Lower lobe of right lung (tissue), 2 donors: ENCODE measurements at places on chromosomes 6 and 20. TPM values are rescaled to one million over a fixed set of nuclear protein-coding genes. Genes with fewer than 3 reads are reported as not detected.

CD109 gene
- total RNA-seq = 25.0 TPM

CALHM5 gene
- total RNA-seq = 1.9 TPM

CRYBG1 gene
- total RNA-seq = 27.9 TPM

CYP21A2 gene
- 1.1 TPM for total RNA-seq

OPN5 gene
- total RNA-seq = not detected

ALDH8A1 gene
- total RNA-seq = 0.86 TPM

MCM3 gene
- total RNA-seq = 25.6 TPM

ERVFRD-1 gene
- 0.65 TPM for total RNA-seq

- no peak for DNase-seq
These were observed 26.1 kb downstream of the TUBB2B start for GRCh38 chr6:3201388-3201787.

DNA sequence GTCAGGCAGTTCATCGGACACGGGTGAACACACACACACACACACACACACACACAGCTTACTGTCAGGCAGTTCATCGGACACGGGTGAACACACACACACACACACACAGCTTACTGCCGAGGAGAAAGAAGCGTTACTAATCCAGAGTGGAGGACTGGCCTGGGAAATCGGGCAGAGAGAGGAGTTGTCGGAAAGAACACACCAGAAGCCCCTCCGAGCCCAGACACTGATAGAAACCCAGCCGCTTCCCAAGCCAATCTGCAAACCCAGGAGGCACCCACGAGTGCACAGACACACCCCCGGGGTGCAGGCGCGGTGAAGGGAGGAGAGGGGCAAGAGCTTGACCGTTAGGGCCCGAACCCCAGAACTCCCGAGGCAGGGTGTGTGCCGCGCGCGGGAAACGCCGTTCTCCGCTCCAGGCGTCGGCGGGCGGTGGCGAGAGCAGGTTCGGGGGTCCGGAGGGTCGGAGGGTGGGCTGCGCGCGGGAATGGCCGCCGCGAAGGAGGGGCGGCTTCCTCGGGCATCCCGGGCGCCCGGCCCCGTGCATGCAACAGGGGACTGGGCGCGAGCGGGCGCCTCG lies 636 bp downstream of the ELOVL2 start:
- no peak for DNase-seq

GRCh38 chr20:41902346-41902745 lies 284.2 kb upstream of the CHD6 start:
- DNase-seq = no peak

DNA sequence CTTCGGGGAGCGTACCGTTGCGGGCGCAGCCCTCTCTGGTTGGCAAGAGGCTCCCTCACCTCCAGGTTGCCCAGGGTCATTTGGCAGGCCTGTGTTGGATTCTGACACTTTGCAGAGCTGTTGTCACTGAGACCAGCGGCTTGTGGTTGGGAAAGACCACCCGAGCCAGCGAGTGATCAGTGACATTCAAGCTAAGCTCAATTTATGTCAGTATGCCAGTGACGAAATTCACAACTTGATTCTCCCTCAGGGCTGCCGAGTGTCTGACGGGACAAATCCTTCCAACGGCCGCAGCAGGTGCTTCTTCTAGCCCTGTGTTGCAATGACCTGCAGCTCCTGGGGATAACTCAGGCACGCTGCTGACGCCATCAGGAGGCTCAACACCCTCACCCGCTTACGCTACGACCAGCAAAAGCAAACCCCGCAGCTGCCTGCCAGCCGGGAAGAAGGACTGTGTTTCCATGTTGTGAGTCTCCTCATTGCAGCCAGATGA lies 16.9 kb upstream of the SLC22A2 start:
- DNase-seq = no peak

DNA sequence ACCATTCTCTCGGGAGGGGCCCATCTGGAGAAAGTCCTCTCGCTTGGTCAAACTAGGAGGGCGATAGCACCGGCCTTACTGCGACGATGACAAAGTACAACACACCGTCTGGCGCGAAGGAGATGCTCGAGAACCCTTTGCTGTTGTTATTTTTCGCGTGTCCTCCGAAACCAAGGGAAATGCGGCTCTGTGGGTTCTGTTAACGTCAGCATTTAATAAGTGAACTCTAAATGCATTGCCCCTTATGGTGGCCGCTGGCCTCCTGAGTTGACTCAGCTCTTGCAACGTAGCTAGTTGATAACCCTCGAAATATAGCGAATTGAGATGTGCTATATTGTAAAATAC lies 577 bp upstream of the SCAND1 start:
- no peak for DNase-seq

GRCh38 chr6:53313784-53314400 lies 34.9 kb downstream of the ELOVL5 start:
- DNase-seq = no peak

DNA sequence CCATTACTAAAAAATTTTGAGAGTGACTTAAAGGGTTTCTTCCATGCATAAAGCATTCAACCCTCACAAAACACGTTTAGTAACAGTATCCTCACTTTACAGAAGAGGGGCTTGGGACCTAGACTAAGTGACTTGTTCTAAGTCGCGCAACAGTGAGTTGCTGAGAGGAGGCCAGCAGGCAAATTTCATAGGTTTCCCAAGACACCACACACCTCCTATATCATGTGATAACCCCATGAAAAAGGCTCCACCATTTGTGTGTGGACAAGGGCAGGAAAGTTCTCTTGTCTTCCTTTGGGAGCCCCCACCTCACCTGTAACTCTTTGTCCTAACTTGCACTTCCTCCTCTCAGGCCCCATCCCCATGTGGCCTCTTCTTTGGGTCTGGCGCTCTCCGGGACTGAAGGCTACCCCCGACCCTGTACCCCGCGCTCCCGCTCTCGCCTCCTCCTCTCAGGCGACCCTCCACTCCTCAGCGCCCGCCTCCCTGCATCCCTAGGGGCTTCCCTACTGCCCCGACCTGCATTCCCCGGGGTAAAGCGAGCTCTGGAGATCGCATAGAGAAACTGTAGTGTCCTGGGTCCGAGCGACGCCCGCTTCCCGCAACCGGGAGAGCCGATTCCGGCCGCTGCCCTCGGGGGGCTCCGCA lies 392 bp downstream of the PSMB8 start:
- no peak for DNase-seq

DNA sequence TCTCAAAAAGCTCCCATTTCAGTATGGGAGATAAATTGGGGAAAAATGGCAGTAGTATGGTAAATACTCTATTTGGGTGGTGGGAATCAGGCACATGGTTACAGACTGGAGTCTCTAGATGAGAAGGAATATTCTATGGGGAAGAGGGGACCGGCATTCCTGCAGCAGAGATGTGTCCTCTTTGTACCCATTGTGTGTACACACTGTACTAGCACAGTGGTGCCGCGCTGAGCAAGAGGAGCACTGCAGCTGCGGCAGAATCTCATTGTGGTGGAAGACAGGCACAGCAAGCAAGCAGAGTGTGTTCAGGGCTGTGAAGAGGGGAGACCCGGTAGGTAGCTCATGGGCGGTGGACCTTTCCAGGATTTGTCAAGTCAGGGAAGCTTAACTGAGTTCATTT lies 13.0 kb downstream of the AFDN start:
- no peak for DNase-seq

GRCh38 chr6:165726965-165727381 lies 63.9 kb upstream of the PDE10A start:
- DNase-seq = no peak

- DNase-seq = no peak
These were observed 68.7 kb downstream of the PLAGL1 start for GRCh38 chr6:143939364-143939763.

DNA sequence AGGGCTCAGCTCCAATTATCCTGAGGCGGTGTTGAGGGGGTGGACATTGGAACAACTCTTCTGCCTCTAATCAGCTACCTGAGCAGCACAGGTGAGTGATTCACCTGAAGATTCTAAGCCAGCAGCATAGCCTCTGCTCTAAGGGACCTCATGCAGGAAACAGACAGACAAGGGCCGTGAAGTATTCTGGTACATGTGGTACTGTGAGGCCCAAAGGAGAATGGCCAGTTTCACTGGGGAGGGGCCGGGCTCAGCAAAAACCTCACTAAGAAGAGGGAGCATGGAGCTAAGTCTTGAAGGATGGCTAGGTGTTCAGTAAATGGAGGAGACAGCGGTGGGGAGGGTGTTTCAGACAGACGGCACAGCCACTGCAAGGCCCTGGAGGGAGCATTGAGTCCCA lies 58.5 kb upstream of the CCDC167 start:
- DNase-seq = no peak

DNA sequence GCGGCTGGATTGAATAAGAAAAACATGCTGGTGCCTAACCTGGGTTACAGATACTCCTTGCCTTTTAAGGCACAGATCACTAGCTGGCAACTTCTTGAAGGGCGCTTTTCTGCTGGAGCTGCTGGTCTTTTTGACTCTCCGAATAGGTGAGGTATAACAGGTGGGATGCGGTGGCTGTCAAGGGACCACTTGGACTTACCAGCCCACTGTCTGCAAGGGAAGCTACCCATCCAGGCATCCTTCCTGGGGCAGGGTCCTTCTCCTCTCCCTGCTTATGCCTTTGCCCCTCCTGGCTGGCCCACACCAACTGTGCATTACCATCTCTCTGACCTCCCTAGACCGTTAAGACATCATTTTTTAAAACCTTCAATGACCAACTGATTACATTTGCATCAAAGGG lies 57.4 kb downstream of the NPEPL1 start:
- DNase-seq = no peak

DNA sequence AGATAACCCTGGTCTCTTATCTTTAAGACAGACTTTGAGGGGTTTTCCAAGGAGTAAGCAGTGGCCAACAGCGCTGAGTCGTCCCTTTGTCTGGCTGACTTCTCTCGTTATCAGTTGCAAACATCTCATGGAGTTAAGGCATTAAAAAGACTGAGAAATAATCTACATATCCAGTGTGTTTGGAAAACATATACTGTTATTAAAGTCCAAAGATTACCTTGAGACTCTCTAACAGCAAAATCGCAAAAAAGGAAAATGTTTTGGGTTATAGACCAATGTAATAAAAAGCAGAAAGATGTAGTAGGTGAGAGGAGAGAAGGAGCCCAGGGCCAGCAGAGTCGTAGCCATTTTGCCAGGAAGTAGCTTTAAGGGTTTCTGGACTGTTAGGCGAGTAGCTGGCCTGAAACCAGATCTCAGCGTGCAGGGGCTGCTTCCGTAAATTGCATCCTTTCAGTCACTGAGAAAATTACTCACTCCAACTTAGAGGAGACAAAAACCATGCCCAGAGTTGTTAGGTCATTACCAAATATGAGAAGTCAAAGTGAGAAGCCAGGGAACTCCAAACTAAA lies 24.6 kb downstream of the MYLK4 start:
- no peak for DNase-seq

DNA sequence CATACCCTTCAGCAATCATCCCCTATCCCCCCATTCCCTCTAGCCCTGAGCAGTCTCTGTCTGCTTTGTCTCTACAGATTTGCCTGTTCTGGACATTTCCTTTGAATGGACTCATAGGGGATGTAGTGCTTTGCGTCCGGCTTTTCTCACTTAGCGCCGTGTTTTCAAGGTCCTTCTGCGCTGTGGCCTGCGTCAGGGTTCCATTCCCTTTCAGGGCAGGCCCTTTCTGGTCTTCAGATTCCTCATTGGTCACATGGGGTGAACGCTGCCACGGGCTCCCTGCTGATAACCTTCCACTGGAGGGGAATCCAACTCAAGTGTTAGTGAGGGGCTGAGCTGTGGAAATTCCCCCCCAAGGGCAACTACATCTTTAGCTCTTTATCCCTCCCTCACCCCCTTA lies 36.4 kb upstream of the APCDD1L start:
- no peak for DNase-seq

- DNase-seq = no peak
These were observed 112.5 kb upstream of the FKBP1C start for GRCh38 chr6:63098789-63099188.

GRCh38 chr6:157260735-157261410 lies 62.4 kb downstream of the TMEM242 start:
- no peak for DNase-seq

DNA sequence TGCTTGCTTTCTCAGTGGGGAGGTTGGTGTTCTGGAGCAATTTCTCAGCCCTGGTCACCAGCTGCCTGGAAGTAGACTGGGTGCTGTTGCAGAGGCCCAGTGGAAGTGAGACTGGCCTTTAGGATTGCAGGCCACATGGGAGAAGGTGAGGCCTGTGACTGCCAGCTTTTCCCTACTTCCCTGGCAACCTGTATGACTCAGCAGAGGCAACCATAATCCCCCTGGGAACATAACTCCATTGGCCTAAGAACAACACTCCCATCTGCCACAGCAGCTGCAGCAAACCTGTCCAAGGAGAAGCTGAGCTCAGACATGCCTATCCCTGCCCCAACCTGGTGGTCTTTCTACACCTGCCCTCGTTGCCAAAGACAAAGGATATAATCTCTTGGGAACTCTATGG lies 473.5 kb upstream of the SPTLC3 start:
- no peak for DNase-seq

DNA sequence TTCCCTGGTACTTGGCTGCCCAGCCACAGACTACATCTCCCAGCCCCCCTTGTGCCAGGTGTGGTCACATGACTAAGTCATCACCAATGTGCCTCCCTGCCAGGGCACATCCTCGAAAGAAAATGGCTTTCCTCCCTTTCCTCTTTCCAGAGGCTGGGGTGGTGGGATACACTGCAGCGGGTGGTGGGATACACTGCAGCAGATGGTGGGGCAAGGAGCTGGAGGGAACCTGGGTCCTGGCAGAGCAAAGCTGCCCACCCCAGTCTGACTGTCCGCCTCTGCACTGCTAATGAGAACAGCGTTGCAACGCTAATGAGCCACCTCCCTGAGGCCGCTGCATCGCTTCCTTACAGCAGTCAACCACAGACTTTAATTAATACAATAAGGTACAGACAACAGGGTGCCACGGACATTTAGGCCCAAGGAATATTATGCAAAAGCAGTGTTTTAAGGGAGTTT lies 125.3 kb downstream of the PREX1 start:
- DNase-seq = no peak

DNA sequence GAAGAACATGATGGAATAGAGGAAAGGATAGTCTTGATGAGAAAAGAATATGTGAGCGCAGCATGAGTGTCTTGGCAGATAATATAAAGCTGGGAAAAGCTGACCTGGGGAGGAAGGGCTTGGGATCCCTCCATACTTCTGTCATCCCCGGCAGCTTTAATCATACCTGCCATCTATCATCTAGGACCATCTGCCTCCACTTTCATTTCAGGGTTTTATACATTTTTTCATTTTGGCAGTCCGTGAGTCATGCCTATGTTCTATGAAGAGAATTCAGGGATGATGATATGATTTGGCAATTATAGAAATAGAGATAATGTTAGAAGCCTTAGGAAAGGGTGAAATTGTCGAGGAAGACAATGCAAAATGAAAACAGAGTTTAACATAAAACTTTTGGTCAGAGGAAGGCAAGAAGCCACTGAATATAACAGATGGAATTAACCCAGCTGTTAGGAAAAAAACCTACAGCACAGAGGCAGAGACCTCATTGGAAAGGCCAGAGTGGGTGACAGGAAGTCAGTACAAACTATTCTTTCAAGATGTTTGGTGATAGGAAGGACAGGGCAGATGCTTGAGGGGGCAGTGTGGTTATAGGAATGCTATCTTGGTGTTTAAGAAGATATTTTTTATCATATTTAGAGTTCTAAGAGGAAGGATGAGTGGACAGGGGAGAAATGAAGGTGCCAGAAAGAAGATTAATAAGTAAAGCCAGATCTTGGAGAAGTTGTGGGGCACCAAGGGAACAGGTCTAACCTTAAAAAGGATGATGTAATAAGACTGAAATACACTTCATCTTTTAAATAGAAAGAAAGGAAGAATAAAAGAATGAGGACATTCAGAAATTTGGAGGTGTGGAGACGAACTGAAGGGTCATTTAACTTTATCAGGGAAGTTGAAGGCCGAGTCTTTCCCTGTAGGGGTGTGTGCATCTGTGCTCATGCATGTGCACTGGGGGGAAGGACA lies 37.8 kb downstream of the MARCKS start:
- DNase-seq = no peak
